ENCODE measurements at places on chromosomes 12 and 14.

- DNase-seq = no peak
These were observed 198.7 kb downstream of the DACT1 start for GRCh38 chr14:58836303-58836974.

DNA sequence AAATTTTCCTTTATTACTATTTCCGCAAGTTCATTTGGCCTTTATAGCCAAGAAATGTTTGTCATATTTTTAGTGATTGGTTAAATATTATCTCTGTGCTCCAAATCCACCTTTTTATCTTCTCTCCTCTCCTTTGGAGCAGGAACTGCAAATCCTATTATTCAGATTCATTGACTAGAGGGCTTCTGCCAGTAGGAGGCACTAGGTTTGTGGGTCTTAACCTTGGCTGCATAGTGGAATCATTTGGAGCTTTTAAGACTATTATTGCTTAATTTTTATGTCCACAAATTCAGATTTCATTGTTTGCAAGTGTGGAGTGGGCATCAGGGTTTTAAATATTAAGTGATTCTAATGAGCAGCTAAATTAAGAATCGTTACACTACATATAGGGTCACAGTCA lies 75.3 kb upstream of the SYT10 start:
- DNase-seq = no peak

DNA sequence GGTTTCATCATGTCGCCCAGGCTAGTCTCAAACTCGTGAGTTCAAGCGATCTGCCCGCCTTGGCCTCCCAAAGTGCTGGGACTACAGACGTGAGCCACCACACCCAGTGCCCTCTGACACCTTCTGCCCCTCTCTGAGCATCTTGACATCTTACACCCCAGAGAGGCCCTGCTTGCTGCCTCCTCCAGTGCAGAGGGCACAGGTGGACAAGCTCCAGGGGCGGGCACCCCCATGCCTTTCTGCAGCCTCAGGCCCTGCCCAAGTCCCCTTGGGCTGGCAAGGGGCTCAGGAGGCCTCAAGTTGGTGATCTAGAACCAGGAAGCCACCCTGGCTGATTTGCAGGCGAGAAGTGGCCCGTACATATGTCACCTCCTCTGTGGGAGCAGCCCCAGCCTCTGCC lies 11.2 kb upstream of the SH2B3 start:
- DNase-seq = no peak

GRCh38 chr14:69610020-69610873 lies 1.1 kb upstream of the SUSD6 start:
- DNase-seq = no peak

DNA sequence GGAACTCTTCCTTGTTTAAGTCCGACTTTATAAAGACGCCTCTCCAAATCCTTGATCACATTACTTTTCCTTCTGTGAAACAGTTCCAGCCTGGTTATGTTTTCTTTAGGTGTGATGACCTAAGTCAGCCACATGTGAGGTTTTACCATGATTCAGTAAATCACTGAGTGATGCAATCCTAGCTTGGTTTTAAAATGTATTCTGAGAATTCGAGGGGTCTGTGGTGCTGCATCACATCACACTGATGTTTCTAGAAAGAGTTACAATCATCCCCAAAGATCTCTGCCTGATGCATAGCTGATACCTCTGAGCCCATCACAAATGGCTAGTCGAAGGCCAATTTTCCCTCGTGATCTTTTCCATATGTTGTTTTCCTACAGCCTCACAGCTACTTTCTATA lies 152.7 kb downstream of the ANO2 start:
- no peak for DNase-seq

- DNase-seq = no peak
These were observed 948.8 kb downstream of the TRHDE start for GRCh38 chr12:73220951-73221350.

GRCh38 chr12:19428246-19428645 lies 11.0 kb upstream of the AEBP2 start:
- DNase-seq = no peak

DNA sequence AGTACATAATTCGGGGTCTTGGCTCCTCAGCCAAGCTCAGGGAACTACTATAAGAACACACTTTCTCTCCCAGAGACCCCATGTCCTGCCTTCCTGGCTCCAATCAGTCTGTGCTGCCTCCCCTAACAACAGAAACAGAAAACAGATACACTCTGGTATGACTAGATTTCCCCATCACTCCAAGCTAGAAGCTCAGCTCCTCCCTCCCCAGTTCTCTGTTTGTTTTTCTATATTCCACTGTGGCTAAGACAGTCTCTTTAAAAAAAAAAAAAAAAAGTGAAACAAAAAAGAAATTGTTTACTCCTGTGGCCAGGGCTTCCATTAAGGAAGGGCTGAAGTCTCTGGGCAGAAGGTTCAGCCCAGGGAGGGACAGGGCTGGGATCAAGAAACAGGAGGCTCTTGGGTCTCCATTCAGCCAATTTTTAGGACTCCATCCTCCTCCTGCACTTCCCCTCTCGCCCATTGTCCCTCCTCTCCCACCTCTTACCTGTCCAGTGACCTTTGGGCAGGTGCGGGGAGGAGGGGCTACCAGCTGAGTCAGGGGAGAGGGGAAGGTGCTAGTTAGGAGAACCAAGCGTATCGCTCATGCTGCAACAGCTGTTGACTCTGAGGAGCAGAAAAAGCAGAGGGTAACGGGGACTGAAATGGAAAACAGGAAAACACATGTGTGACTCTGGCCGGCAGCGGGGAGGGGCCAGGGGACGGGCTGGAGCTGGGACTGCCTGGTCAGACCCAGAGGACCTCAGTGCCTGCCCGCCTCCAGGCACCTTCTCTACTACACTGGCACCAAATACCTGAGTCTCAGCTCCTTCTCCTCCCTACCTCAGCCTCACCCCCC lies 4.1 kb upstream of the SLC7A7 start:
- DNase-seq = no peak

Data from CD4-positive, alpha-beta memory T cell (primary cell).